Germinal center (tissue), 1 donor: ENCODE measurements at places on chromosomes 3 and 15.

DNA sequence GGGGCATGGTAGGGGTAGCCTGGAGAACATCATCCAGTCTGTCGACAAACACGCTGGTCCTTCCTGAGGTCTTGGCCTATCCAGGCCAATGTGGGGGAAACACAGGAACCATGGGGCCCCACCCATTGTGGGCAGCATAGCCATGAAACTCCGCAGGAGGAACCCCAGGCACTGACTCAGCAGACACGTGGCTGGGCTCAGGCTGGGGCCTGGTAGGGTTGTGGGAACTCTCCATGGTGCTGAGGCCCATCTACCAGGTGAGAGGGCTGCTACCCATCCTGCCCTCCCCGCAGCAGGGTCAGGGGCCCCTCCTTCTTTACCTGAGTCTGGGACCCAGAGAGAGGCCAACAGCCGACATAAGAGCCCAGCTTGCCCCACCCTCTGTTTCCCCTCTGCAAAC is 22.6 kb upstream of the CACNA2D2 start:
- peak; percentile 53 for DNase-seq

DNA sequence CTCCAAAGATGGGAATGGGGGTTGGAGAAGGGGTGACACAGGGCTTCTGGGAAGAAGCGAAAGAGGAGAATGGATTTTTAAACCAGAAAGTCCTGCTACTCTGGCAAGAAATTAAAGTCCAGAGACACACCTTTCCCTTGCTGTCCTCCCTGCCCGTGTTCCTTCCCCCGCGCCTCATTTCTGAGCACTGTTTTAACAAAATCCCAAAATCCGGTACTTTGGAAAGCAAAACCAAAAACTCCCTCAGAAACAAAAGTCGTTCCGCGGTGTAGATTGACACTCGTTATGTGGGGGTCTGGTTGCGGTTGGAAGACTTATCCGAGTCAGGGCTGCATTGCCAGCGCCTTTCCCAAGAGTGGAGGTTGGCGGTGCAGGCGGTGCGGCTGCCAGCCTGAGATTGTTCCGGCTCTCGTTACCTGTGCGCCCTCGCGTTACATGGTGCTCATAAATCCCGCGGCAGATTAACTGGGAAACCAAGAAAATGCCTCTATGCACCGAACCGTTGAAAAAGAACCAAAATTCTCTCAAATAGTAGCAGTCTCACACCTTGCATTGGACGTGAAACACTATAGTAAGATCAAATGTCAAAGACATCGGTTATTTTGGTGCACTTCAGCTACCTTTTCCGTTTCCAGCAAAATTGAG is 217.7 kb downstream of the MEIS2 start:
- no peak for DNase-seq

GRCh38 chr3:148606979-148607378 is 90.7 kb upstream of the AGTR1 start:
- no peak for DNase-seq

- DNase-seq = no peak
These were observed 228.1 kb downstream of the FEZF2 start for GRCh38 chr3:62145086-62145757.

DNA sequence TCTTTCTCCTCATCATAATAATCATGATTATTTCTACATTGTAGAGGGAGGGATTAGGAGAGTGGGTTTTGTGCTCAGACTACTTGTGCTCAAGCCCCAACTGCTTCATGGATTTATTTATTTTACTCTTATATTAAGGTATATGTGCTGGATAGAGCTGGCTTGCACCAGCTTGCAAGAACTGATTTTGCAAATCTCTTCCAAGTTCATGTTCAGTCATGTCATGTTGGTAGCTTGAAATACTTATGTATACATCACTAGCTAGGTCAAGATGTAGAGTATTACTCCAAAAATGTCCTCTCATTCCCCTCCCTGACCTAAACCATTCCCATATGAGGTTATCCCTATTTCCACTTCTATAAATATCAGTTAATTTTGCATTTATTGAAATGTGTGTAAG is 293.9 kb upstream of the RBMS3 start:
- no peak for DNase-seq

GRCh38 chr3:167843481-167843880 is 108.0 kb downstream of the SERPINI1 start:
- DNase-seq = no peak

DNA sequence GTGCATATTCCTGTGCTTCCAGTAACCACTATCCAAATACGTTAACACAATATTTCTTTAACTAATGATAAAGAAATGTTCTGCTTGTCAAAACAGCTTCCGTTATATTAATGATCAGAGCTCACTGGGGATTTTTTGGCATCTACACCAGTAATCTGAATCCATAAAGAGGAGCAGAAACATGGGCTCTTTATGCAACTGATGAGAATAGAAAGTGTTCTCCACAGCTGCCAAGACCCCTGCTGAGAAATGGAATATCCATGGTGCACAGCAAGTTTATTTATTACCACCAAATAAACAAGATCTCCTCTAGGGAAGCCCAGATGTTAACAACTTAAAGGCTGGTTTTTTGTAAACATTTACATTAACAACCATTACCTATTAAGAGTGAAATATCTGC is 54.5 kb downstream of the ALDH1A2 start:
- no peak for DNase-seq

DNA sequence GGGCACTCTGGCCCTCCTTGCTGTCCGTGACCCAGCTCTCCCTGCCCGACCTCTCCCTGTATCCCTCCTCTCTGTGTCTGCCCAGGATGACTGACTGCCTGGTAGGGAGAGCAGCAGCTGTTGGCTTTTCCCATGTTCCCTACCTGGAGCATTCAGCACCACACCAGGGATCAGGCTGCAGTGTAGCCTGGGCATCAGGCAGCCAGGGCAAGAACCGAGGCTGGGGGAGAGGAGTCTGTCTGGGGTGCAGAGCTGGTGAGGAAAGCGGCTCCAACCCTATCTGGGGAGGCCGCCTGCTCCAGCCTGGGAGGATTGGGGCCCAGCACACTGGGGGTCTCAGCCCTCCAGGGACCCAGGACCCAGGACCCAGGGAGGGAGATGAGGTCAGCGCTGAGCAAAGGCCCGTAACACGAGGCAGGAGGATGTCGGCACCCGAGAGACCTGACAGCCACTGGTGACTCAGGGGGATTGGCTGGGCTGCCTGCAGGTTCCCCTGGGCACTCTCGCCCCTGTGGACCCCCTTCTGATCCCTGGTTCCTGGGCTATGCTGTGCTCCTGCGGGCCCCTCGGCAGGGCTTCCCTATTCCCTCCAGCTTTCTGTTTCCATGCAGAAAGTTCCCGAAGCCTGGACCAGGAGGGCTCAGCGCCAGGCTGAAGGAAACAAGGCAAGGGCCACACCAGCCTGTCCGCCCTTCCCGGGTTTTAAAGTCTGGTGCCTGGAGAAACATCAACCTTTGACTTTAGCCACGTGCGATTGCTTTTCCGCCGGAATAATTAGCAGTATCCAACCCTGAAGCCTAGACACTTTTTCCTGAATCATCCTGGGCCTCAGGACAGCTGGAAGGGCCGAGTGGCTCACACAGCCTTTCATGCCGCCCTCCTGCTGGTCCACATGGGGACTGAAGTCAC is 128.2 kb upstream of the MEF2A start:
- DNase-seq = no peak

- peak; percentile 85 for DNase-seq
These were observed at the start of gene ONECUT1 for GRCh38 chr15:52790169-52790708. Gene ONECUT1 (minus strand): TSS chr15:52790336. CDS start chr15:52789884, 452 bp downstream.

DNA sequence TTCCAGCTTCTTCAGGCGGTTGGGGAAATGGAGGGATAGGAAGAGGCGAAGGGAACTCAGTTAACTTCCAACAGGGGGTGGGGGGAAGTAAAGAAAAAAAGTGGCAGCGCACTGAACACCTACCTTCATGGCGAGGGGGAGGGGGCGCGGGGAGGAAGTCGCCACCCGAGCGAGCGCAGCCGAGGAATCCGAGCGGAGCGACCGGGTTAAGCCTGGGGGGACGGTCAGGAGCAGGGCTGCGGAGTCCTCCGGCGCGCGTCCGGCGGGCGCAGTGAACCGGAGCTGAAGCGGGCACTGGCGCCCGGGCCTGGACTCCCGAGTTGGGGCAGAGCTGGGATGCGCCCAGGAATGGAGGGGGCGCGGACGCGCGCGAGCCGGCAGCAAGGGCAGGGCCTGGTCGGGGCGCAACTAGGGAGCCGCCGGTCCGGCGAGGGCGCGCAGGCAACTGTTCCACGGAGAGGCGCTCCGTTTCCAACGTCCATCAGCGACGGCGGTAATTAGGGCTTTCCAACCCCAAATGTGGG is at the start of gene WNT5A:
TSS of gene WNT5A (minus strand) at position 450 of the 524 bp plus-strand sequence. CDS start at position 129, 321 bp downstream.
- peak; percentile 44 for DNase-seq

GRCh38 chr15:100869151-100869999 is 10.3 kb upstream of the ALDH1A3 start:
- no peak for DNase-seq

GRCh38 chr15:96329403-96329981 is 1.0 kb upstream of the NR2F2 start:
- no peak for DNase-seq

DNA sequence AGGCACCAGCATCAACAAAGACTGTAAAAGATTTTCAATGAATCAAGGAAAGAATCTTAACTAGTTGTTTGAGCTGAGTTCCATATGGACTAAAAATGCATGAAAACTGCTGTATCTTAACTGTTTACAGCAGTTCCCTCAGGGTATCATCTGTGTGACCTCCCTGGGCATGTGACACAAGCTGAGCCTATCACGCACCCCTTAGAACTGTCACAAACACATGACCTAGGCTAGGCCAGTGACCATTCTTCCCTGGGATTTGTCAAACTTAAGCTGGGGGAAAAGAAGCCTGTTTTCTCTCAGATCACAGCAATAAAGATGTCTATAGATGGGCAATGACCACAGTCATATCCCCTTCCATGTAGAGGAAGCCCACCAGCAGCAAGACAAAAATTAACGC is 35.7 kb downstream of the IGF2BP2 start:
- no peak for DNase-seq

- no peak for DNase-seq
These were observed 243.0 kb downstream of the KBTBD8 start for GRCh38 chr3:67241084-67241483.

- no peak for DNase-seq
These were observed 153.7 kb upstream of the TLE3 start for GRCh38 chr15:70251246-70251990.

DNA sequence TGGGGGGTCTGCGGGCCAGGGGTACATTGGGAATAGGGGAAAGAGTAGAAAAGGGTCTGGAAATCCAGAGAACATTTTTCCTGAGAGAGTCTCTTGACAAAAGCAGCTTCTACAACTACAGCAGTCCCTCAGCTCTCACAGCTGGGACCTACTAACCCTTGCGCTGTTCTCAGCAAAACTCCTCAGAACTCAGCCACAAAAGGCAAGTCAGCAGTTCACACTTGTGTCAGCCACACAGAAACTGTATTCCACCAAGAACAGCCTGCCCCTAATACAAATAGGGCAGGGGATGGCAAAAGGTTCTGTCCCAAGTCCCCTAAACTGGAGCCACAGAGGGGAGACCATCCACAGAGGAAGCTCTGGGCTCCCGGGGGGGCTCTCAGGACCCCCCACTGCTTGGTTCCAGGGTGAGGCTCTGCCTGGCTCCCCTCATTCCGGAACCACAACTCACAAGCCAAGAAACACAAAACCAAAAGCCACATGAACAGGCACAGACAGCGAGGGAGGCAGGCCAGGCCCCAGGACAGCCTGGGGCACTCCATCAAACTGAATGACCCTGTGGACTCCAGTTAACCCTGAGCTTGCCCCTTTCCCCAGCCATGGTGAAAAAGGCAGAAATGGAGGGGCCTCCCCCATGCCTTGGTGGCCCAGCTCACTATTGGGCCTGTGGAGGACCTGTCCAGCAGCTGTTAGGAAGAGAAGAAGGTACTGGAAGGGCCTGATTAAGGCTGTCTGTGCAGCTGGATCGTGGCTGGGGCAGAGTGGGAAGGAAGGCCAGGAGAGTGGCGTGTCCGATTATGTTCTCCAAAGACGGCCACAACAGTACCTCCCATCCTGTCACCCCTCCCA is 162.0 kb downstream of the CHSY1 start:
- no peak for DNase-seq

GRCh38 chr15:45704329-45705249 is 69.8 kb downstream of the SQOR start:
- DNase-seq = no peak

DNA sequence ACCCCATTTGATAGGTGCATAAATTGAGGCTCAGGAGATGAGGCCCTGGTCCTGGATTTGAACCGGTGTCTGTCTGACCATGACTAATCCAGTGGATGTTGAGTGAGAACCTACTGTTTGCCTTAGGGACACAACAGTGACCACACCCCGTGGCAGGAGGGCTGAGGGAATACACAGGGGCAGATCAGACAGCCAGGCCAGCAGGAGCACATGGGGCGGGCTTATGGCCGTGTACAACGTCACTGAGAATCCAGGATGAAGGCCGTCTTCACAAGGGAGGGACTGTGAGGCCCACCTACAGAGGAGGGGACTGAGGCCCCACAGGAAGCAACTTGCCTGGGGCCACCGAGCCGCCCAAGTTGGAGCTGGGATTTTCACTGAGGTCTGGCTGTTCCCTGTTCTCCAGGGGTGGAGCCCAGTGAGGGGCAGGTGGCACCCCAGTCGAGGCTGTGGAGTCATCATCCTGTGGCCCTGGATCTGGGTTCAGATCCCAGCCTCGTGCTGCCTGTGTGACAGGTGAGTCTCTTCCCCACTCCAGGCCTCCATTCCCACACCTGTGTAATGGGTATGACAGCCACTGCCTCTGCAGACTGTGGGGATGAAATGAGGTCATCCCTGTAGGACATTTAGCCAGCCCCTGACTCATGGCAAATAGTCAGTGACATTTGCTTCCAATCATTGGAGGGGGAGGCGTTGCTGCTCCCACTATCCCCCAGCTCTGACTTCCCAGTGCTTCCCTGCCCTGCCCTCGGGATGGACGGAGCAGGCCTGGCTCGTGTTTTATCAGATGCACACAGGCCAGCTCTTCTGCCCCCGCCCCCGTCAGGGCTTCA is 6.3 kb upstream of the PLXND1 start:
- DNase-seq = no peak

DNA sequence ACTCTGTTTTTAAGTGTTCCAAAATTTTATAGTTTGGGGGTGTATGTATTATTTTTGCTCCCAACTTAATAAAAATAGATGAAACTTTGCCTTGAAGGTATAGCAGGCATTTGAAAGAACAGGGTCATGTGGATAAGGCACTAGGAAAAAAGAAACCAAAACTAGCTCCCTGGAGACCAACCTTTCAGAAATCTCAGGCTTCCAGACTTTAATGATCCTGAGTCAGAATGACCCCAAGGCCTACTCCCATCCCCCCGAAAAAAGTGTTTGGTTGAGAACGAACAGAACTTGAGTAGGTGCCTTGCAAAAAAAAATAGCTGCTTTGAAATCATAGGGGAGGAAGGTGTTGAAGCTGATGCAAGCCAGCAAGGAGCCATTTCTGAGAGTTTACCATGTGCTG is 309.5 kb downstream of the THSD4 start:
- no peak for DNase-seq

- no peak for DNase-seq
These were observed 61.0 kb upstream of the SLC24A5 start for GRCh38 chr15:48059791-48060190.

- DNase-seq = no peak
These were observed 18.4 kb upstream of the TSEN2 start for GRCh38 chr3:12465836-12466225.
